Colonic mucosa (tissue), 4 donors: ENCODE measurements at places on chromosomes 6 and 20. TPM values are rescaled to one million over a fixed set of nuclear protein-coding genes. Genes with fewer than 3 reads are reported as not detected.

DNA sequence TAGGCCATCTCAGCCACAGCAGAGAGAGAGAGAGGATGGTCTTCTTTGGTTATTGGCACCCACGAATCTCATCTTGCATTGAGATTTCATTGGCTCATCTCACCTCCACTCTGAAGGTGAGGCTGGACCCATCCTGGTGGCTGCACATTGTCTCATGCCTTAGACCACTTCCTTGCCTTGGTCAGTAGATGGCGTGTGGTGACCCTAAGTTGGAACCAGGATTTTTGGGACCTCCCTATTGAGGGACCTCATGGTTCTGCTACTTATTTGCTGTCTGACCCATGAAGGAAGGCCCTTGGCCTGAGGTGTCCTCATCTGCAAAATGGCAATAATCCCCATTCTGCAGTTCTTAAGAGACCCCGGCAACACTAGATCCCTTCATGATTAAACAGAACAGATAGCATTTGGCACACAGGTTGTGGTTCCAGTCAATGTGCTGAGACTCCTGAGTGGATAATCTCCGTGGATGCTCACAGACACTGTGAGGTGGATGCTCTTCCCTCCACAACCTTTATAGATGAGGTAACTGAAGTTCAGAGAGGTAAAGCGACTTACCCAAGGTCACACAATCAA, 21.5 kb upstream of the AAR2 start:
- no peak for DNase-seq

DNA sequence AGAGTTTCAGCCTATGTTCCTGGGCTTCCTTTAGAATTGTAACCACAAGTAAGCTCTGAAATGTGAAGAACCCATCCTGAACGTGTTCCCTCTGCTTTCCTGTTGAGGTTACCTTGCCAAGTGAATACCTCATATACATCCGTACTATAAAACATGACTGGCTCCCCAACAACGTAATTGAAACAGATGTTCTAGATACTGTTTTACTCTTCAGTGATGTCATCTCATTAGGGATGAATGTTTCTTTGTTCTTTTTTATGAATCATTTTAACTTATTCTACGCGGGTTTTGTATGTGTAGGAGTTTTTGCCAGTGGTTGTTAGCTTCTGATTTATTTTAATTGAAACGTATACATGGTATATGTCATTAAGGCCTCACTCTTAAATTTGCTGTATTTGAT, 166.8 kb downstream of the SAMD5 start:
- no peak for DNase-seq

GRCh38 chr6:154127657-154128056, 88.6 kb downstream of the OPRM1 start:
- DNase-seq, result no peak

UBE3D gene
- 3.6 TPM for total RNA-seq
